Astrocyte of the cerebellum (primary cell): ENCODE measurements at places on chromosomes 4 and X.

- DNase-seq, result no peak
Observed at GRCh38 chr4:161702287-161702686, 461.5 kb downstream of the FSTL5 start.

GRCh38 chr4:179307297-179308136, 1865.3 kb upstream of the AGA start:
- peak; percentile 1 for DNase-seq

DNA sequence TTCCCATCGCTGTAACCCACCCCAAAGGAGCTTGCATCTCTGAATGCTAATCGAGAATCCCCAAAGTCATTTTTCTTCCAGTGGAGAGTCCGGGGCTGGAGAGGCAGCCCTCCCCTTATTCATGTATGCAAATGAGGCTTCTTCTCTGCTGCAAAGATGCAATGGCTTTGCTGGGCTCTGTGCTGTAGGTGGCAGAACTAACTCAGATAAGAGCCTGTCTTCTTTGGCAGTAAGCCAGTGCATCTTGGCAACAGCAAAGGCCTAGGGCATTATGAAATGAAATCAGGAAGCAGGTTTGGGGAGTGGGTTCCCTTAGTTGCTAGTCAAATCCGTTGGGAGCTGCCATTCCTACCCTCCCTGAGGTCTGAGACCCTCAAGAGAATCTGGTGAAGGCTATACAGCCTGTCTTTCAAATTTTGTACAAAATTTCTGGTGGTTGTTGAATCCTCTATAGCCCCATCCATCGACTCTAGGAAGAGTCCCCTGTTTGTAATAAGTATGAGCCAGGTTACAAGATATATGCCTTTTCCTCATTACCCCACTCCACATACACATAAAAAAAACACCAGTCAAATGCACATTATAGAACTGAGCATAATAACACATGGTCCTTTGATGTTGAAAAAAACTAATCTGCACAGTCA, 290.6 kb upstream of the TAPT1 start:
- peak; percentile 44 for DNase-seq

DNA sequence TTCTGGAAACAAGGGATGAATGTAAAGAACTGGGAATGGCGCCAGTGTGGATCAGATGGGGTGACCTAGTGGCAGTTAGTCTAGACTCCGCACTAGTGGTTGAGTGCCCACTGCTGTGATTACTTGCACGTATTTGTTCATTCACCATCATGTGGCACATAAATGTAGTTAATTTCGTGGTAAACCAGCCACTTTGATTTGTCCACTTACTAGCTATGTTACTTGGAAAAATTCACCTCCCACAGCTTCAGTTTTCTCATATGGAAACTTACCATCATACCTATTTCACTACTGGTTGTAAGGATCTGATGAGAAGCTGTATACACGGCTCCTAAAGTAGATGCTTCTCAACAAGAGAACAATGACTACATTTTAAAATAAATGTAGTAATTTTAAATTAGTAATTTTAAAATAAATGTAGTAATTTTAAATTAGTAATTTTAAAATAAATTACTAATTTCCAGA, 394 bp upstream of the DYNLT3 start:
- no peak for DNase-seq

- DNase-seq, result no peak
Observed at GRCh38 chr4:158521484-158522088, at the start of gene RXFP1. RXFP1 (plus strand) TSS chr4:158521882; CDS start chr4:158521977, 95 bp downstream.

DNA sequence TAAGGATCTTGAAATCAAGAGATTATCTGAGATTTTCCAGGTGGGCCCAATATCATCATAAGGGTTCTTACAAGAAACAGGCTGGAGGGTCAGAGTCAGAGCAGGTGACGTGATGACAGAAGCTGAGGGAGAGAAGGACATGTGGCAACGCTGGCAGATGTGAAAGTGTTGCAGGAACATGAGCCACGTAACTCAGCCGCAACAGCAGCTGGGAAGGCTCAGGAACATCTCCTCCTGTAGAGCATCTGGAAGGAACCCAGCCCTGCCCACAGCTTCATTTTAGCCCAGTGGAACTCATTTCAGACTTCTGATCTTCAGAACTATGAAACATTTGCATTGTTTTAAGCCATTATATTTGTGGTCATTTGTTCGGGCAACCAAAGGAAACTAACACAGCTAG, 156.3 kb upstream of the VEGFC start:
- DNase-seq, result peak; percentile 12

DNA sequence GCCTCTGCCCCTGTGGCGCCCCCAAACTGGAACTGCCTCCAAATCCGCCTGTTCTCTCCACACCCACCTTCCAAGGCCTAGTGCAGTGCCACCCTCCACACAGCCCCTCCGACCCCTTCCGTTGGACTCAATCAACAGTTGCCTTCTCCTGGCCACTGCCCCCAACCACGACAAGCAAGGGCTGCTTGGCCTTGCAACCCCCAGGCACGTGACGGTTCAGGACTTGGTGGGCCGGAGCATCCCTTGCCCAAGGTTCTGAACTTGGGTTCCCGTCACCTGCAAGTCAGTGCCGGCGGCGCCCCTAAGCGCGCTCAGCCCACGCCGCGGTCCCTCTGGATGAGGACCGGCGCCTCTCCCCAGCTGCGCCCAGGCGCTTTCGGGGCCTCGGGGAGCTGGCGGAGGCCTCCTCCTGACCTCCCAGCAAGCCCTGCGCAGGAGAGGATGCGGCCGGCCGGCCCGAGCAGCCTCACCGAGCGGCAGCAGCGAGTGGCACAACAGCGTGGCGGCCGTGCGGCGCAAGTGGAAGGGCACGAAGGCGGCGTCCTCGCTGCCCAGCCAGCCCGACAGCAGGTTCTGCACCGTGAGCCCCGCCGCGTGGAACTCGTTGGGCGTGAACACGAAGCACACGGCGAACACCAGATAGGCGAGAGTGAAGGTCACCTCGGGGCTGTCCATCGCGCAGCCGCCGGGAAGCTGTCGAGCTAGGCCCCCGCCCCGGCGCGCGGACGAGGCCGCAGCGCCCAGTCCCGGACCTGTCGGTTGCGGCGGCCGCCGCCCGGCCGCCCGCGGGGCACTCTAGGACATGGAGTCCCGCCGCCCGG, 750 bp downstream of the TMEM129 start:
- DNase-seq, result no peak

DNA sequence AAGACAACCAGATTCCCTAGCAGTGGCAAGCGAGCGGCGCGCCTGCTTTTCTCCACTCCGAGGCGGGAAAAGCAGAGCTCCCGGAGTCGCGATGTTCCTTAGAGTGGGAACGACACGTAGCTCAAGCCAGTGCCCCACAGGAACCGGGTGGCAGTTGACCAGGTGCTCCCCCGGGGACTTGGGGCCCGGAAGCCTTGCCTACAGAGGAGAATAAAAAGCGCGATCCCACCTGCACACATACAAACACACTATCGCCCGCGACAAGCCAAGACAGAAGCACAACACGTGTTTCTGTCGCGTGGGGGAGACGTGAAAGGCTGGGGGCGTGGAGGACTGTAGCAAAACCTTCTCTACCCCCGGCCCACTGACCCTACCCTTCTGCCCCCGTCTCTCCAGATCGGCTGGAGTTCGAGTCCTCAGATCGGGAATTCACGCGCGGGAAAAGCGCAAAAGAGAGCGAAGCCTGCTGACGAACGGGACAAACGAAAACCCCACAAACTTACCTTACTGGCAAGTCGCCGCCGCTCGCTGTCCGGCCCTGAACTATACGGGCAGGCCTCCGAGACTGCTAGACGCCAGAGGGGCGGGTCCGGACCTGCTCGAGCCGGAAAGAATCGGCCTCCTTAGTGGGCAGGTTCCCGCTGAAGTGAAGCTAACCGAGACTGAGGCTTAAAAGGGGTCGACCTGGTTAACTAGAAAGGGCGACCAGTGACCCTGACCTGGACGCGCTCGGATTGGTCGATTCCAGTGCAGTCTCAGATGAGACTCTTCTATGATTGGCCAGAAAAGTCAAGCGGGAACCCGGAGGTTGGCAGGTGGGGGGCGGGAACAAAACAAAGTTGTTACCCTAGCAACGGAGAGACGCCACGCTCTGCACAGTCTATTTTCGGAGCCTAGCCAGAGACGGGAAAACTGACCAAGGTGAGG, at the start of the genes DNAAF6 and NUP62CL:
Gene DNAAF6 (plus strand): TSS at position 842 of the 927 bp plus-strand sequence. CDS start 6,265 bp downstream, outside the sequence.
Gene NUP62CL (minus strand): TSS at position 664 of the 927 bp plus-strand sequence. CDS start 31,287 bp downstream, outside the sequence.
- DNase-seq, result no peak

- no peak for DNase-seq
Observed at GRCh38 chrX:79096145-79096556, 48.3 kb upstream of the GPR174 start.

DNA sequence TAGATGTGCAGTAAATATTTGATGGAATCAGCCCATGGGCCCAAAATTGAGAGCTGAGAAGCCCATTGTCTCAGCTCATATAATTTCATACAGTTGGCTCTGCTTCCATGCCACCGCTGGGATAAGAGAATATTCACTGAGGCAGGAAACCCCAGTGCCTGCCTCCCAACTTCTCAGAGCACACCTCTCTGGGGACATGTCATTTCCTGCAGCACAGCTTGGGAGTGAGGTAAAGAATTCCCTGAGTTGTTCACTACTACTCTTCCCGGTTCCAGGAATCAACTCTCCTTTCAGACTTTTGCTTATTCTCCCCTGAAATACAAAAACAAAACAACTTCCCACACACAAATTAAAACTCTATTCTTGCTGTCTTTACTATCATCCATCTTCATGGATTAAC, 389.3 kb downstream of the MAPK10 start:
- DNase-seq, result no peak

DNA sequence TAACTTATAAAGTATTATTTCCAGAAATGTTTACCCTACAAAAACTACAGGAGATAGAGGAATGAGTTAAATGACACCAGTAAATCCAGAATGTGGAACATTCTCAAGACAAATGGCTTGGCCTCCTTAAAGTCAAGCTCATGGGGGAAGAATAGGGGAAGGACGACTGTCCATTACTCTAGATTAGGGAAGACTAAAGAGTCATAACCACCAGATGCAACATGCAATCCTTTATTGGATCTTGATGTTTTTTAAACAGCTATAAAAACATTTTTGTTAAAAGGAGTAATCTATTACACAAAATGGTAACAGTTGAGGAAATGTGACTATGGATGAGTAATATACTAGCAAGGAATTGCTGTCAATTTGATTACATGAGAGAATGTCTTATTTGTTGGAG, 11.1 kb downstream of the ACOT9 start:
- no peak for DNase-seq

- DNase-seq, result no peak
Observed at GRCh38 chr4:1112174-1112820, 1.1 kb downstream of the RNF212 start.

GRCh38 chr4:148076964-148077363, 345.1 kb downstream of the ARHGAP10 start:
- no peak for DNase-seq

GRCh38 chr4:41795796-41796385, 47.4 kb upstream of the PHOX2B start:
- no peak for DNase-seq

DNA sequence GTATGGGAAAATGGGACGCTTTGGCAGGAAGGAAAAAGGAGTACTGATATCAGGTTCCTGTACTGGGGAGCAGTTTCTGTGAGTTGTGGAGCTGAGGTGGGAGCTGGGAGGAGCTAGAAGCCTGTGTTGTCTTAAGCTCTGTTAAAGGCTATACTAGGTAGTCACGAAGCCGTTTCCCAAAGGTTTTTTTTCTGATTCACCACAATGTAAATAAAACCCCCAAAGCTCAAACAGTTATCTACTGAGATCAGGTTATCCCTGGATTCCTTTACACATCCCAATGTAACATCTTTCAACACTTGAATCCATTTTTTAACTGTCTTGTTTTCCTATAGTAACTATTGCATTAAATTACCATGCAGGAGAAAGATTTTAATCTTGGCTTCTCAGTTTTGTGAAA, 297.4 kb upstream of the SFRP2 start:
- no peak for DNase-seq

DNA sequence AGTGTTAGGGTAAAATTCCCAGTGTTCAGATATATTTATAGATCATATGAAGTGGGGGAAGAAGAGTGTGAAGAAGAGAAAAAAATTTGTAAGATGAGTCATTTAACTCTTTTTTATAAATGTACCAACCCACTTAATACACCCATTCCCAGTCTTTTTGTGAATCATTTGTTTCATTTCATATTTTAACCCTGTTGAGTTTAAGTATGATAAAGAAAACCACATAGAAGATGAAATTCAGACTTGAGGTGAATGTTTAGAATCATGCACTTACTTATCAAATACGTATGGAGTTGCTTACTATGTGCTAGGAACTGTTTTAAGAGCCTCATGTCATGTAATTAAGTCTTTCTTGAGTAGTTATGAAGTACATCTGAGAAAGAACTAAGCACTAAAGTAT, 56.6 kb upstream of the DAPP1 start:
- no peak for DNase-seq

DNA sequence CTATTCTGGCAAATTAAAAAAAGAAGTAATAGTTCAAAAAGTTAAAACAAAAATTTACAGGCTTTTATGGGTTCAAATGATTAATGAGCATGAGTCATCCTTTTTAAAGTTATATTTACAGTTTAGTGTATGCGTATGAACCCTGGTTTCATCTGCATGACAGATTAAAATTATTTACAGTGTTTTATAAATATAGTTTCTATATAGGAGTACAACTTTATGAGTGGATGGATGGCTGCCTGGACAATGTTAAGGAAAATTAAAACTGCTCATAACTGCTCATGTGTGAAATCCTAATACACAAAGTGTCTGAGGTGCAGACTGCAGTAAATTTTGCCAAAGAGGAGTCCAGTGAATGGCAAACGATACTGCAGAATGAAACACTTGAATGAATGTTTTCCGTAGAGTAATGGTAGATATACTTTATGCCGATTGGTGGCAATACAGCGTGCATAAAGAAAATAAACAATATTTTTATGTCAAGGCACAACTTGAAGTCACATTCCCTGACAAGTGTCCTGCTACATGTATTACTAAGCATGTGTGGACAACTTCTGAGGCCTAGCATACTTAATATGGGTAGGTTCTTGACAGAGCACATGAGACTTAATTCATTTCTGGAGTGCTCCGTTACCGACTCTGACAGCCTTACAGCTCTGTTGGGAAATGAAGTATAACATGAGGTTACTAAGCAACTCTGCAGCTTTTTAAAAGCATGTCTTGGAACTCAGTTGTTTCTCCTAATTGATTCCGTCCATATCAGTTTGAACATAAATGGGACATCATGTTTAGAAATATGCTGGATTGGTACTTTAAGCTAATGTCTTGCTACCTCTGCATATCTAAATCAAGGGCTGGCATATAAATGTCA, 985.6 kb upstream of the PCDH7 start:
- DNase-seq, result no peak

DNA sequence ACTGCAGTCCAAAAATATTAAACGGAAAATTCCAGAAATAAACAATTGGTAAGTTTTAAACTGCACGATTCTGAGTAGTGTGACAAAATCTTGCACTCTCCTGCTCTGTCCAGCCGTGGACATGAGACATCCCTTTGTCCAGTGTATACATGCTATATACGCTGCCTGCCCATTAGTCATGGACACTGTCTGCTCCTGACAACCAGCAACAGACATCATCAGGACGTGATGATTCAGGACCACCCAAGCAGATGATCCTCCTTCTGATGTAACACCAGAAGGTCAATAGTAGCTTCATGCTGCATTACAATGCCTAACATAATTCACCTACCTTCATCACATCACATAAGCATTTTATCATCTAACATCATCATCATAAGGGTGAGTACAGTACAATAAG, 36.3 kb downstream of the ATRX start:
- DNase-seq, result no peak

- peak; percentile 5 for DNase-seq
Observed at GRCh38 chr4:61555789-61556188, 355.7 kb downstream of the ADGRL3 start.
